ENCODE measurements at places on chromosomes 12 and 14. TPM values are rescaled to one million over a fixed set of nuclear protein-coding genes. Genes with fewer than 3 reads are reported as not detected.

SERPINA9 gene
- not detected for polyA plus RNA-seq

LPAR5 gene
- 0.86 TPM for polyA plus RNA-seq

NANOG gene
- not detected for polyA plus RNA-seq

CTSG gene
- polyA plus RNA-seq, result not detected

TSPAN9 gene
- polyA plus RNA-seq, result 121 TPM

PARP2 gene
- polyA plus RNA-seq, result 14.3 TPM

TEX22 gene
- 0.05 TPM for polyA plus RNA-seq

CISTR gene
- polyA plus RNA-seq, result 2.8 TPM
